ENCODE measurements at places on chromosomes 4 and X. TPM values are rescaled to one million over a fixed set of nuclear protein-coding genes. Genes with fewer than 3 reads are reported as not detected.

The SGCB gene
- total RNA-seq, result 10.9 TPM

The DDX53 gene
- not detected for total RNA-seq

The RPA4 gene
- not detected for total RNA-seq

The ENAM gene
- 0.20 TPM for total RNA-seq

The VSIG4 gene
- not detected for total RNA-seq

The GPR82 gene
- total RNA-seq, result not detected

The ASB5 gene
- not detected for total RNA-seq

The S100P gene
- not detected for total RNA-seq

The CDKL2 gene
- not detected for total RNA-seq

The MAGEB10 gene
- total RNA-seq, result not detected

The STPG2 gene
- total RNA-seq, result not detected

The TAF7L gene
- total RNA-seq, result not detected

The ATRX gene
- 27.5 TPM for total RNA-seq

The SMIM10L2A gene
- 0.07 TPM for total RNA-seq

The FGFRL1 gene
- 62.9 TPM for total RNA-seq
